Globus pallidus (tissue), 1 donor: ENCODE measurements at places on chromosomes 5 and 9.

GRCh38 chr5:114644576-114644975, 282.7 kb downstream of the KCNN2 start:
- DNase-seq: no peak

DNA sequence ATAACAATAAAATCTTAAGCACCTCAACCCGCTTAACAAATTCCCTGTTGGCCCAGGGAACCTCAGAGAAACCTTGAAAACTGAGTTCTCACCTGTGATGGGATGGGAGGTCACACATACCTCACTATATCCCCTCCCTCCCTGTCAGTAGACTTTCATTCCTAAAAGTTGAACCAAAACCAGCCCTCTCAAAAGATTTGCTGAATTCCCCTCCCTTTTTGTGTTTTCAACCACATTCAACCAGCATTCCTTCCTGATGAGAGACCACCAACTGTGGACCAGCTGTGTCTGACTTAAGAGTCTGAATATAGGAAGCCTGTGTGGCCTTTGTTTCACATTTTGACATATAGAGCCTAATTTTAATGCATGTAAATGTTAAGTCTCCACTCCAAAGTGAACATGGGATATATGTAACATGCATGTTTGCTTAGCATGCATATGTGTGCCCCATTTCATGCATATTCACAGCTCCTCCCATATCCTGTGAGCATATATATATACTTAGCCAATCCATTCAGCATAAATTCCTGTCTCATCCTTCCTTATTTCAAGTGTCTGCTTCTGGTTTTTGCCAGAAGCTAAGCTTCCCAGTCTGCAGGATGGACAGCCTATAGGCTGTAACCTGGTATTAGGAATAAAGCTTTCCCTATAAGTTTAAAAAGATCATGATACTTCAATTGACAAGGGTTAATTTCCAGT, 604.6 kb downstream of the PTPRD start:
- DNase-seq: no peak

GRCh38 chr5:97452646-97453045, 269.6 kb upstream of the RIOK2 start:
- DNase-seq: peak; percentile 81

GRCh38 chr5:87430863-87431457, 18.2 kb upstream of the CCNH start:
- no peak for DNase-seq
